Nephron progenitor cell (in vitro differentiated cells): ENCODE measurements at places on chromosomes 13 and 19.

DNA sequence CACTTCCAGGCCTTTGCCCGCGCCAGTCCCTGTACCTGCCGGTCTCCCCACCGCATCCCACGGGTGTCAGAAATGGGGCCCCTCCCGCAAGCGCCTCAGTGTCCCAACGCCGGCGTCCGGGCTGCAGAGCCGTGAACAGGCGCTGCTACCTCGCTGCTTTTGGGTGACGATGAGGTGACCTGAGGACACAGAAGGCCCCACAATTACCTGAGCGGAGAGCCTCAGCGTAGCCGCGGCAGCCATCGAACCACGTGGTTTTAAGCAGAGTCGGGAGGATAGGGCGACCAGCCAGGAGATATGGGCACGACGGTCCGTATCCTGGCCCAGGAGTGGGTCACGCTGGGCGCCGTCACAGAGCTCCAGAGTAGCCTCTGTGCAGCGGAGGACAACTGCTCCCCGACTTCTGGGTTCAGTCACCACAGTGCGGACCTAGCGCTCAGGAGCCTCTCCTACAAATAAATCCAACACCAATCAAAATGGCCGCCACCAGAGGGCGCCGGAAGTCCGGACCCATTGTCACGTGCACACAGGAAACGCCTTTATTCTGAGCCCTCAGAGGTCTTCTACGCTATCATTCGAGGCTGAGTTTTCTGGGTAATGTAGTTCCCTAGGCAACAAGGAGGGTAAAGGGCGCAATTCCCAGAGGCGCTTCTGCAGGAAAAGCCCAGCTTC lies at the start of gene ZNF814:
ZNF814 (minus strand) TSS at position 478 of the 672 bp plus-strand sequence; CDS start at position 243, 235 bp downstream.
- H3K27ac ChIP-seq = peak within 1 kb of the TSS; percentile 90
- peaks cover 20% of the 10 kb centered on the region for H3K4me1 ChIP-seq
- peak within 1 kb of the TSS; percentile 99 for H3K4me3 ChIP-seq
- DNase-seq = peak; percentile 86
- peaks cover 76% of the 10 kb centered on the region for H3K36me3 ChIP-seq

GRCh38 chr13:91185294-91185863 lies 162.1 kb upstream of the MIR17HG start:
- peaks cover 10% of the 10 kb centered on the region for H3K36me3 ChIP-seq
- peaks cover 58% of the 10 kb centered on the region for H3K4me1 ChIP-seq
- no peak overlapping the region for H3K4me3 ChIP-seq

DNA sequence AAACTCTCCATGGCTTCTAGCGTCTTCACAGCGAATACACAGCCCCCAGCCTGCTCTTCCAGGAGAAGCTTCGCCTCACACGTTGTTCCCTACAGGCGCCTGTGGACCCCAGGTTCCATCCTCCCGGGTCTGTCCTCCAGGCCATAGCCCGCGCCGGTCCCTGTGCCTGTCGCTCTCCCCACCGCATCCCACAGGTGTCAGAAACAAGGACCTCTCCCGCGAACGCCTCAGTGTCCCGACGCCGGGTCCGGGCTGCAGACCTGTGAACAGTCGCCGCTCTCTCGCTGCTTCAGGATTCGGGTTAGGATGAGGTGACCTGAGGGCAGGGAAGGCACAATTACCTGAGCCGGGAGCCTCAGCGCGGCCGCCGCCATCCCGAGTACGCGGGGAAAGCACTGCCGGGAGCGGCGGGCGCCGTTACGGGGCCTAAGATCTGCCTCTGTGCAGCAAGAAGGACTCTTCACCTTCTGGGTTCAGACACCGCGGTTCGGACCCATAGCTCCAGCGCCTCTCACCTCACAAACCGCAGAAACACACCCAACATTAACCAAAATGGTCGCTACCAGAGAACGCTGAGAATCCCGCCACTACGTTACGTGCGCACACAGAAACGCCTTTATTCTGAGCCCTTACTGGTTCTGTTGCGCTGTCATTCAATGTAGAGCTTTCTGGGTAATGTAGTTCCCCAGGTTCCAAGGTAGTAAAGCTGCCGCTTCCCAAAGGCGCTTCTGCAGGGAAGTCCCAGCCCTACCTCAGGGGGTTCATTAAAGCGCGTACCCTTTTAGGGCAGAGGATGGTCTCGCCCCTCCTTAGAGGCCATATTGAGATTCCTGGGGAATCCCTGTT lies at the start of gene ZNF418:
ZNF418 (minus strand) TSS at position 583 of the 846 bp plus-strand sequence. CDS start 1,580 bp downstream, outside the sequence.
- peak within 1 kb of the TSS; percentile 99 for H3K4me3 ChIP-seq
- peaks cover 11% of the 10 kb centered on the region for H3K4me1 ChIP-seq
- peak within 1 kb of the TSS; percentile 96 for H3K27ac ChIP-seq

DNA sequence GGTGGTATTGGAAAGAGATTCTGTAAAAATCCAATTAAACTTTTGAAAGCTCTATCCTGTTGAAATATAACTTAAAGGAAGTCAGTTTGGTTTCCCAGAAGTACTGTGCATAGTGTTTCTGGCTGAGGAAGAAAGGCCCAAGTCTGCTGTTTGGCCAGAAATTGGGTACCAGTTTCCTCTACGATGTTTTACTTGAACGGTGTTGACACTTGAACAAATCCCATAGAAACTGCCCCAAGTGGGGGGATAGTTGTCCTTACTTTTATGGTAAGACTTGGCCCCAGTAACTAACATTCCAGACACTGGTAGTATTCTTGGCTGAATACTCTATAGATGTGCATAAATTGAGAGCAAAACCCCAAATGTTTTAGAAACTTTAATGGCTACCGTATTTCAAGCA lies 14.2 kb downstream of the KLF5 start:
- DNase-seq = no peak
- H3K27ac ChIP-seq = no peak overlapping the region
- peaks cover 21% of the 10 kb centered on the region for H3K4me1 ChIP-seq
- H3K4me3 ChIP-seq = no peak overlapping the region
- H3K27me3 ChIP-seq = peaks cover 14% of the 10 kb centered on the region

- H3K27me3 ChIP-seq = no peaks in the 10 kb centered on the region
- no peak overlapping the region for H3K27ac ChIP-seq
- no peaks in the 10 kb centered on the region for H3K4me1 ChIP-seq
- H3K36me3 ChIP-seq = no peaks in the 10 kb centered on the region
- H3K4me3 ChIP-seq = no peak overlapping the region
Measured at GRCh38 chr19:22052644-22053013, 345 bp downstream of the ZNF257 start.

DNA sequence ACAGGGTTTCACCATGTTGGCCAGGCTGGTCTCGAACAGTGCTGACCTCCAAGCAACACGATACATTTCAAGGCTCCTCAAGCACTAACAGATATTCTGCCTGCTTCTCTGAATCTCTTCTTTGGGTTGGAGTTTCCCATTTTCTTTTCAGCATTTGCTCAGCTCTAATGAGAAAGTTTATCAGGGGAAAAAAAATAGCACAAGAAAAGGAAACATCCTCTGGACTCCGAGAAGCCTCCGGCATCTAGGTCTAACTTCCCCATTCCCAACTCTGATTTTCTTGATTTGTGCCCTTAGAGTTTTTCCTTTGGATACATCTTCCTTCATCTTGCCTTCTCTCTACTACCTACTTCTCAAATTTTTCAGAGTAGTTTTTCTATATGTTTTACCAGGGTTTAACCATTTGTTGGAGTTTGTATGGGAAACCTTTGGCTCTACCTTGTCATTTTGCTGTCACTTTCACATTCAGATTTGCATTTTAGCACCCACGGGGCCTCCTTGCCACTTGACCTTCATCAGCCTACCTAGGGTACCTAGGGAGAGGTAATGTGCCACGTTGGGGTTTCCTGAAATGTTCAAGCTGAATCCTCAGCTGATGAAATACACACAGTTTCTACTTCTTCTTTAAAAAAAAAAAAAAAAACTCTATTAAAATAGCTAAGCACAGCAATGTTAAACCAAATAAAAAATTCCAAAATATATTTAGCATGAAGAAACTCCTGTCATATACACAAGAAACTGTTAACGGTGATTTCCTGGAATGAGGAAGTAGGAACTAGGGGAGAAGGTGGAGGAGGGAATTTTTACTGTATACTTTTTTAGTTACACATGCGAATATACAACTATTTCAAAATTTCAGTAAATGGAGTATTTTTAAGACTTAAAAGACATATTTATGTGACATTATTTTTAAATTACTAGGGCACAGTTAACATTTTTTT lies 5.1 kb upstream of the USP12 start:
- H3K36me3 ChIP-seq = no peaks in the 10 kb centered on the region
- H3K4me3 ChIP-seq = no peak overlapping the region
- no peak overlapping the region for H3K27ac ChIP-seq
- DNase-seq = no peak

GRCh38 chr13:109509154-109509900 lies 277.1 kb downstream of the IRS2 start:
- H3K4me3 ChIP-seq = no peak overlapping the region
- no peaks in the 10 kb centered on the region for H3K27me3 ChIP-seq
- H3K27ac ChIP-seq = no peak overlapping the region
- no peak for DNase-seq
- H3K36me3 ChIP-seq = no peaks in the 10 kb centered on the region

DNA sequence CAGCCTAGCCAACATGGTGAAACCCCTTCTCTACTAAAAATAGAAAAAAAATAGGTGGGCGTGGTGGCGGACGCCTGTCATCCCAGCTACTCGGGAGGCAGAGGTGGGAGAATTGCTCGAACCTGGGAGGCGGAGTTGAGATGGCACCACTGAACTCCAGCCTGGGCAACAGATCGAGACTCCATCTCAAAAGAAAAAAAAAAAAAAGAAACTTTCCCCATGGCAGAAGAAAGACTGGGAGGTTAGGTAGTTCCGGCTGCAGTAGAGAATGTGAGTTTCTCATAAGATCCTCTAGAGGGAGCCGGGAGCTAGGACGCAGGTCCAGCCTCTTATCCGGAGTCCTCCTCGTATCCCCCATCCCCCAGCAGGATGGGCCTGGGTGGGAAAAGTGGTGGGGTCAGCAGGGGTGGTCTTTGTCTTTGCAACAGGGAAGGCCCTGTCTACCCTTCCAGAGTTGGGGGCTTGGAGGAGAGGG lies 13.2 kb upstream of the CREB3L3 start:
- no peaks in the 10 kb centered on the region for H3K4me1 ChIP-seq
- DNase-seq = peak; percentile 50
- peaks cover 29% of the 10 kb centered on the region for H3K27me3 ChIP-seq
- no peak overlapping the region for H3K27ac ChIP-seq
- no peaks in the 10 kb centered on the region for H3K36me3 ChIP-seq

DNA sequence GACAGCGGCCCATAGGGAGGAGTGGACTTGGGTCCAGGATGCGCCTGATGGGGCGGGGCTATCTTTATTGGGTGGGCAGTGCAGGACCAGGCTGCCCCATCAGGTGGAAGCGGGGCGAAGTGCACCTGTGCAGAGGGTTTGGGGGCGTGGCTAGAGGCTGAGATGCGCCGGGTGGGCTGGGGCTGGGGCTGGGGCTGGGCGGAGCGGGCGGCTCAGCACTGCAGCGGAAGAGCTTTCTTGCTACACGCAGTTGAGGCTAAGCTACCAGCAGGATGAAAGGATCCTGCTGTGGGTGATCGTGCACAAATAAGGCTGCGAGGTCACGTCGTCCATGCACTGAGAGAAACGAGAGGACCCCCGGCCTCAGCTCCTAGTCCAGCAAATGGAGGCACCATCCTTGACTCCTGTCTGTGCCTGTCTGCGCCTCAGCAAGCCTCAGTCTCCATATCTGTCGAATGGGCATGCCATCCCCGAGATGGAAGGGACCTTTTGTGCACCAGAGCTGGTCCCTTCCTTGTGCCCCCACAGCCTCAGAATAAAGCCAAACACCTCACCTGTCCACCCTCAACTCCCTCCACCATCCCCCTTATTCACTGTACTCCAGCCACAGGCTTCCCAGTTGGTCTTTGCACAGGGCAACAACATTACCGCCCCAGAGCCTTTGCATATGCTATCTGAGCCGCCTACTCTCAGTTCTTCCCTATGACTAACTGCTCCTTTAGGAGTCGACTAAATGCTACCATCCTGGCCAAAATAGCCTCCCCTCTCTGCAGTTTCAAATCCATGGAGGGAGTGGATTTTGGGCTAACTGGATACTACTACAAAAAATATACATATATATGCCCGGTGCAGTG lies 21.0 kb upstream of the HOMER3 start:
- peaks cover 11% of the 10 kb centered on the region for H3K4me1 ChIP-seq
- peak overlapping the region; percentile 56 for H3K4me3 ChIP-seq
- H3K36me3 ChIP-seq = no peaks in the 10 kb centered on the region
- peaks cover 61% of the 10 kb centered on the region for H3K27me3 ChIP-seq
- no peak overlapping the region for H3K27ac ChIP-seq

DNA sequence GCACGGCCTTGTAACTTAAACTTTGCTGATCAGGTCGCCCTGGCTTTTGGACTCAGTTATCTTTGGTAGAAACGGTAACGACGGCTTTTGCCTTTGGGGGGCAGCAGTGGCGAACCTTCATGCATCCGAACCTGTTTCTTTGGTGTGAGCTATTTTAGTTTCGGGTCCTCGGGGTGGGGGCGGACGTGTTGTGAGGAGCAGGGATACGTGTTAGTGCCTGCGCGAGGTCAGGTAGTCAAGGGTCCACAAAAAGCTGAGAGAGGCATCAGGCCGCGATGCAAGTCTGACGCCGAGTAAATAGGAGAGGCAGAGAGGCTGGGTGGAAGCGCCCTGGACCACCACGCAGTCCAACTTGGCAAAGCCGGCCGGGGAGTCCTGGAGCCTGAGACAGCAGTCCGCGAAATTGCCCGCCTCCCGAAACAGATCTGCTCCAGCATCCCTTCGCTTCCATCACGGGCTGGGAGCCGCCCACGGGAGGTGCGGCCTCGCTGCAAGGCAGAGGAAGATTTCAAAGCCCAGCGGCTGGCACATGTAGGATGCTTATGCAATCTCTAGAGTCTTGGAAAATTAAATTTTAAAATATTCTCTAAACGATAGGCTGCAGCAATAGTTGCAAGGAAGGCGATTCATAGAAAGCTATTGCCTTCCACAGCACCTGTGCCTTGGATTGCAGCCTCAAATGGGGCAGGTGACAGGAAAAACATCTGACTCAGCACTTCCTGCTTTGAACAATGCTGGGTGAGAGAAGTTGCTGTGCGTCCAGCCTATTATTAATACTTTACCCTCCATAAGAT lies 4.6 kb upstream of the TPP2 start:
- DNase-seq = peak; percentile 69
- peaks cover 34% of the 10 kb centered on the region for H3K4me1 ChIP-seq
- peak overlapping the region; percentile 71 for H3K27ac ChIP-seq
- H3K4me3 ChIP-seq = peak overlapping the region; percentile 91
